Aorta (tissue), 5 donors: ENCODE measurements at places on chromosomes 1 and 21.

GRCh38 chr1:176904057-176904751, 260.3 kb downstream of the ASTN1 start:
- no peaks in the 10 kb centered on the region for H3K27me3 ChIP-seq
- H3K4me1 ChIP-seq, result no peaks in the 10 kb centered on the region
- no peak overlapping the region for H3K4me3 ChIP-seq
- no peaks in the 10 kb centered on the region for H3K36me3 ChIP-seq

GRCh38 chr1:48471691-48472576, at the start of gene SPATA6:
Gene SPATA6 (minus strand): TSS chr1:48472204. CDS start chr1:48472008, 196 bp downstream.
- peak within 1 kb of the TSS; percentile 79 for H3K4me3 ChIP-seq
- H3K36me3 ChIP-seq, result no peaks in the 10 kb centered on the region
- peak; percentile 98 for DNase-seq
- H3K27ac ChIP-seq, result peak within 1 kb of the TSS; percentile 49

- H3K4me1 ChIP-seq, result no peaks in the 10 kb centered on the region
- H3K36me3 ChIP-seq, result no peaks in the 10 kb centered on the region
- H3K27me3 ChIP-seq, result no peaks in the 10 kb centered on the region
Observed at GRCh38 chr1:32773018-32773763, 44.0 kb downstream of the YARS1 start.

DNA sequence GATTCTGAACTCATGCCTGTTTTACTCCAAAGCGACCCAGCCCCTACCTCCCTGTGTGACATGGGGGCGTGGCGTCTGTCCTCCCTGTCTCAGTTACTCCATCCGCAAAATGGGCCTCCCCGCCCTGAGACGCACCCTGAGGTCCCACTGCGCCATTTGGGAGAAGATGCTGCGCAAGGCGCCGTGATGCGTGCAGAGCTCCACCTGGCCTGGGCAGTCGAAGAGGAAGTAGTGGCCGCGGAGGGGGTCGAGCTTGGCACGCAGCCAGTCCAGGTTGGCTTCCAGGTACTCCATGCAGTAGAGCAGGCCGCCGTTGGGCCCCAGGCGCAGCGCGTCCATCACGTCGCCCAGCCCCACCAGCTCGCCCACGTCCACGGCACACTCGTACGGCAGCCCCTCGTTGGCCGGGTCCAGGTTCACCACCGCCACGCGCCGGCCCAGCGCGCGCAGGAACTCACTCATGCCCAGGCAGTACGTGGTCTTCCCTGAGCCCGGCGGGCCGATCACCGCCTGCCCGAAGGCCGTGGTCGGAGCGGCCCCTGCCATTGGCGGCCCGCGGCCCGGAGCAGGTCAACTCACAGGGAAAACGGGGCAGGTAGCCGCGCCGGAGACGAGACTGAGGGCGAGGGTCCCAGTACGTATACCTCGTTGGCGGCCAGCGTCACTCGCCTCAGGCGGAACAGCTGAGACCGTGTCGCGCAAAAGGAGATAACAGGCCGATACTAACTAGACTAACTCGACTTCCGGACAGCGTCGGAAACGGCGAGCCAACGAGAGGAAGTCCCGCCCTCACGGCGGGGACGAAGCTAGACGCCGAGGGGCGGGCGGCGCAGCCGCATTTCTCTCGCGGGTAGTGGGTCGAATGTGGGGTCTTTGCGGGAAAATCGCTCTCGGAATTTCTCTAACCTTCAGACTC, at the start of gene GPN2:
Gene GPN2, minus strand, starts transcription at position 733 of the 916 bp plus-strand sequence. Its CDS starts 187 bp downstream, at position 546.
- peak within 1 kb of the TSS; percentile 46 for H3K27ac ChIP-seq
- H3K4me3 ChIP-seq, result peak within 1 kb of the TSS; percentile 50
- DNase-seq, result peak; percentile 93
- no peaks in the 10 kb centered on the region for H3K27me3 ChIP-seq
- peaks cover 2% of the 10 kb centered on the region for H3K36me3 ChIP-seq
- peaks cover 2% of the 10 kb centered on the region for H3K4me1 ChIP-seq

- DNase-seq, result no peak
- peaks cover 2% of the 10 kb centered on the region for H3K36me3 ChIP-seq
- no peaks in the 10 kb centered on the region for H3K4me1 ChIP-seq
- no peak overlapping the region for H3K4me3 ChIP-seq
- H3K27me3 ChIP-seq, result no peaks in the 10 kb centered on the region
Observed at GRCh38 chr1:235758931-235759330, 107.8 kb downstream of the LYST start.

DNA sequence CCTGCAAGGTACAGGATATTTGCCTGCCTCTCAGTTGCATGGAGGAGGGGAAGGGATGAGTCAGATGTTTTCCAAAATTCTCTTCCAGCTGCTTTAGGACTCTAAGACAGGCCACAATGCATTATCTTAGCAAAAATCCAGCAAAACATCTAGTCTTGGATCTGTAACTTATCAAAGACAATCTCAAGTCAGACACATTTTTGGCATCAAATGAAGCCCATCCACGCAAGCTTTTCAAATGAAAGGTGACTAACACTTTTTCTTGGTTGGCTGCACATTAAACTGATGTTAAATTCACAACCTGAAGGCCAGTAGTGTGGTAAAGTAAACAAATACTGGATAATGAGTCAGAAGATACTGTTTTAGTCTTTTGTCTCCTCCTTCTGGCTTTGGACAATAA, 21.3 kb downstream of the FAM78B start:
- no peaks in the 10 kb centered on the region for H3K27me3 ChIP-seq
- H3K36me3 ChIP-seq, result no peaks in the 10 kb centered on the region
- H3K4me3 ChIP-seq, result no peak overlapping the region
- no peak overlapping the region for H3K27ac ChIP-seq

DNA sequence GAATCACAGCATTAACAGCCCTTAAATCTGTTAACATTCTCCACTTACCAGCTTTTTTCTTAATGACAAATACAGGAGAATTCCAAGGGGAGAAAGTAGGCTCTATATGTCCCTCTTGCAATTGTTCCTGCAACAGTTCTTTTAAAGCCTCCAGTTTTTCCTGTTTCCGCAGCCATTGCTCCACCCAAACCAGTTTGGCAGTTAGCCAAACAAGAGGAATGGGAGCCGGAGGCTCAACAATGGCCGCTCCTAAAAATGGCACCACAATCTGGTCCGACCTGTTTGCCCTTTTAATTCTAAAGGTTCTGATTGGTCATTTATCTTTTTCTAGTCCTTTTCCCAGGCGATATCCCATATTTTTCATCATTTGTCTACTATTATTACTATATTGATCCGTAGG, 14.0 kb upstream of the L1TD1 start:
- no peak for DNase-seq
- H3K4me3 ChIP-seq, result no peak overlapping the region
- H3K27me3 ChIP-seq, result no peaks in the 10 kb centered on the region
- no peaks in the 10 kb centered on the region for H3K36me3 ChIP-seq
- H3K27ac ChIP-seq, result no peak overlapping the region

- peak overlapping the region; percentile 48 for H3K4me3 ChIP-seq
- H3K27ac ChIP-seq, result no peak overlapping the region
- no peak for DNase-seq
- no peaks in the 10 kb centered on the region for H3K36me3 ChIP-seq
- H3K4me1 ChIP-seq, result no peaks in the 10 kb centered on the region
- H3K27me3 ChIP-seq, result no peaks in the 10 kb centered on the region
Observed at GRCh38 chr21:16579538-16579937, 849.8 kb downstream of the USP25 start.

DNA sequence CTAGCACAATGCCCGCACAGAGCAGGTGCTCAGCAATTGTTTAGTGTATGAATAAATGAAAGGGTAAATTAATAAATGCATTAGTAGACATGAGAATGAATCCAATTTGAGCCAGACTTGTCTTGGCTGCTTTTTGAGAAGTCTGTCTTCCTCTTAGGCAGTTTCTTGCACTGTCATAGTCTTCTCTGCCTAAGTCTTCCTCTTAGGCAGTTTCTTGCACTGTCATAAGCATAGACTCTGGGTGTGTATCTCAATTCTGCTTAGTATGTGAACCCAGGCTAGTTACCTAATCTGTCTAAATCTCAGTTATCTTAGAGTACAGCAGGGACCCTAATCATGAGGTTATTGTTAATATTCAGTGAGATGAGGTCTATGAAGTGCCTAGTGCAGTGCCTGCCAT, 27.2 kb downstream of the NHLH2 start:
- DNase-seq, result no peak
- no peaks in the 10 kb centered on the region for H3K36me3 ChIP-seq
- H3K27ac ChIP-seq, result no peak overlapping the region
- H3K27me3 ChIP-seq, result peaks cover 1% of the 10 kb centered on the region
- H3K4me1 ChIP-seq, result no peaks in the 10 kb centered on the region
- no peak overlapping the region for H3K4me3 ChIP-seq

- H3K4me1 ChIP-seq, result no peaks in the 10 kb centered on the region
- no peaks in the 10 kb centered on the region for H3K36me3 ChIP-seq
- no peak overlapping the region for H3K4me3 ChIP-seq
- no peak overlapping the region for H3K27ac ChIP-seq
Observed at GRCh38 chr21:44471996-44472395, 16.7 kb downstream of the LRRC3 start.

GRCh38 chr1:225815526-225816178, 5.7 kb downstream of the EPHX1 start:
- no peak for DNase-seq
- no peak overlapping the region for H3K4me3 ChIP-seq
- H3K4me1 ChIP-seq, result no peaks in the 10 kb centered on the region
- no peaks in the 10 kb centered on the region for H3K27me3 ChIP-seq
- no peaks in the 10 kb centered on the region for H3K36me3 ChIP-seq

- H3K27me3 ChIP-seq, result no peaks in the 10 kb centered on the region
- no peak overlapping the region for H3K4me3 ChIP-seq
- no peaks in the 10 kb centered on the region for H3K36me3 ChIP-seq
Observed at GRCh38 chr1:14850563-14850962, 252.1 kb downstream of the KAZN start.

DNA sequence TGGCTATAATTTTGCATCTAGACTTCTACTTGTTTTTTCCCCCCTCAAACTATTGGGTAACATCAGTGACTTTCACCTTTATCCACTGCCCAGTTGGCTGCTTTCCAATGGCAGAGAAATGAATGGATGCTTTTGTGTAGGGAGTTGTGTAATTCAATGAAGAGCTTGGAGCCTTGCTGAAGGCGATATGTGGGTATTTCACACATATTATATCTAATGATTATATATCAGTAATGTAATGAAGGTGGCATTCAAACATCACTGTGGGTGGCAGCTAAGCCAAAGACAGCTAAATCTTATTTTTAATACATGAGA, 81.2 kb downstream of the TGFB2 start:
- no peak overlapping the region for H3K27ac ChIP-seq
- peaks cover 2% of the 10 kb centered on the region for H3K4me1 ChIP-seq
- H3K27me3 ChIP-seq, result no peaks in the 10 kb centered on the region
- no peak for DNase-seq
- H3K36me3 ChIP-seq, result no peaks in the 10 kb centered on the region
- no peak overlapping the region for H3K4me3 ChIP-seq

DNA sequence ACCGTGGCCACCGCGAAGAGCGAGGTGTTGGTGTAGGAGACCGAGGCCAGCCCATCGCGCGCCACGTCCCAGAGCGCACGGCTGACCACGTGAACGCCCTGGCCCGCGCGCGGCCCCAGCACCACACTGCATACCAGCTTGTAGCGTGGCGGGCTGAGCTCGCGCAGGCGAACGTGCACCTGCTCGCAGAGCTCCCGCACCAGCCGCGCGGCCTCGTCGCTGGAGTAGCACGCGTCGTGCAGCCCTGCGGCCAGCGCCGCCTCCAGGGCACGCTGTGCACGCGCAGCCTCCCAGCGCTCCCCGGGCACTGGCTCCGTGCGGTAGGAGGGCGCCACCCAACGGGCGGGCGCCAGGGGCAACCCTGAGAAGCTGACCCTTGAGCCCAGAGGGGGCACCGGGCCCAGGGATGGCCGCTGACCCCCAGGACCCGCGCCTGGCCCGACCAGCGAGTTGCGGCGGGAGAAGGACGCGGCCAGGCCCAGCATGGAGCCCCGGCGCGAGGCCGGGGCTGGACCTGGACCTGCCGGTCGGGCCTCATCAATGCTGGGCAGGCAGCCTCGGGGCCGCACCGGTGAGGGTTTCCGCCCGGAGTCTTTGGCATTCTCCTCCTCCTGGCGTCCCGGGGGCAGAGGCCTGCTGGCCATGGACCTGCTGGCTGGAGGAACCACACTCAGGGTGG, 987 bp downstream of the DYNLT4 start:
- no peaks in the 10 kb centered on the region for H3K36me3 ChIP-seq
- no peaks in the 10 kb centered on the region for H3K4me1 ChIP-seq
- H3K4me3 ChIP-seq, result no peak overlapping the region
- peak; percentile 81 for DNase-seq
- H3K27me3 ChIP-seq, result no peaks in the 10 kb centered on the region
- peak overlapping the region; percentile 92 for H3K27ac ChIP-seq
